ENCODE measurements at places on chromosomes 12 and 14.
A peak's percentile ranks its signal among the peaks of the same experiment; 100 is the strongest.

- no peak for DNase-seq
Measured at GRCh38 chr12:76374386-76375020, 26.3 kb upstream of the BBS10 start.

DNA sequence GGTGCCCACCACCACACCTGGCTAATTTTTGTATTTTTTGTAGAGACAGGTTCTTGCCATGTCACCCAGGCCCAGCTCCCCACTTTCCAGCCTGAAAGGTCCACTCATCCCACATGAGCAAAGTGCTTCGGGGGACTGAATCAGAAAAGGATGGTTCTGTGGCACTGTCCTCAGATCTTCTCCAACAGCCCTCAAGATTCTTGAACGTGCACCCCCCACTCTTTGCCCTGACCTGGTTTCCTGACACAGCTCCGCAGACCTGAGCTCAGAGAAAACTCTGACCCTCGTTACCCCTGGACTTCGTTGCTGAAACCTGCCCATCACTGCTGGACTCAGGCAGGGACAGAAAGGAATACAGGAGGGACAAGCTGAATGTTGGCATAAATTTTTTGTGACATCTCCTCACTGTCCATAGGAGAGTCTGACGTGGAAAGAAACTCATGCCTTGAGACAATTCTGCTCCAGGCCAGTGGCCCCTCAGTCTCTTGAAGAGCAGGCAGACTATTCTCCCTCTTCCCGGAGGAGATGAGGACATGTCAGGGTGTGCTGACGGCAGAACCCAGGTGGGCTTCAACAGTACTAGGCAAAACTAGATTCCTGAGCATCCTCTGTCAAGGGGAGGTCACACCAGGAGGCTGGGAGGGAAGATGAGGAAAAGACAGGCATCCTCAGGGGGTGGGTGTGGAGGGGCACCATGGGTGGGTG, 149.3 kb downstream of the DPF3 start:
- DNase-seq = no peak

- DNase-seq = peak; percentile 42
Measured at GRCh38 chr14:94328196-94328595, 5.1 kb upstream of the SERPINA6 start.

- DNase-seq = no peak
Measured at GRCh38 chr14:23564181-23564812, 3.3 kb downstream of the AP1G2 start.

- no peak for DNase-seq
Measured at GRCh38 chr14:103068351-103069073, 11.2 kb upstream of the CDC42BPB start.

- no peak for DNase-seq
Measured at GRCh38 chr12:109330282-109331230, 17.1 kb upstream of the MYO1H start.

DNA sequence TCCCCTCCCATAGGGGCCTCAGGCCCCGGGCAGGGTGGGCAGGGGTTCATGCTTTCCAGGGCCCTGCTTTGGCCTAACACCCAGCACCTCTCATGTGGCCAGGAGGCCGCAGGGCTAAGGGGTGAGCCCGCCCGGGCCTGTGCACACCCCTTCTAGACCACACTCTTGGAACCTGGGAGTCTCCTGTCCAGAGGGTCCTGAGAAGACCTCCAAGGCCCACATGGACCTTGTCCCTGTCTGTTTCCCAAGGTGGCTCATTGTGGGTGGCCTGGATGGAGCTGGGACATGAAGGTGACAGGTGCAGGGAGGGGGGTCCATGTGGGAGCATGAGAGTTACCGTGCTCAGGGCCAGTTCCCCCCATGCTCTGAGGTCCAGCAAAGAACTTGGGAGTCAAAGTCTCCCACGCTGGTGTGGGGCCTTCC, 11.6 kb downstream of the DLK1 start:
- DNase-seq = no peak

- DNase-seq = no peak
Measured at GRCh38 chr12:95262808-95263207, 45.2 kb downstream of the VEZT start.

DNA sequence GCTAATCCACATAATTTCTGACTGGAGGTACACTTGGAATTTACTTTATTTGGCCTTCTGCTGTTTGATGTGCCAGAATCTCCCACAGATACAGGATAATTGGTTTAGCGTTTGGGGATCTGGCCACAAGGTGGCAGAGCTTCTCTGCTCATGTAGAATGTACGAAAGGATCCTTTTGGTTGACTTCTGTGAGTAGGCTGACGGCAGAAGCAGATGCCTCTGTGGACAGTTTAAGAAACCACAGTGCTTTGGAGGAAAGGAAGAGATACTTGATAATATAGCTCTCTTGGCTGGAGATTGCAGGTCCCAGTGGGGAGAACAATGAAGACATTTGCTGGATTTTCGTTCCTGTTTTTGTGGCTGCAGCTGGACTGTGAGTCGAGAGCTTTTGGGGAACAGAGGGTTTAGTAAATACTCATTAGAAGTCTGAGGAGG, 75.3 kb upstream of the OR4E1 start:
- peak; percentile 12 for DNase-seq

- DNase-seq = no peak
Measured at GRCh38 chr12:121839993-121840761, 18.5 kb downstream of the HPD start.

DNA sequence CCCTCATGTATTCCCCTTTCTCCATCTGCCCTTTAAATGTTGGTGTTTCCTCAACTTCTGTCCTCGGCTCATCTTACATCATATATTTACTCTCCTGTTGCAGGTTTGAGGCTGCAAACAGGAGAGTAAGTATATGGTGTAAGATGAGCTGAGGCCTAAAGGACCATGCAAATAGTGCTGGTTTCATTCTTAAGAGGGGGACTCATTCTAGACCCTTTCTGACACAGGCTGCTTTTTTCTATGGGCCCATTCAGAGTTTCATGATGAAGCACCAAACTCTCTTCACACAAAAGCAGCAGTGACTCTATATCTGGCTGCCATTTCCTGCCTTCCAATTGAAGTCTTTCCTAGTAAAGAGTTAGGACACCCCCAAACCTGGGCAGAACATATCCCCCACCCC, 218.5 kb downstream of the PHLDA1 start:
- no peak for DNase-seq

- DNase-seq = no peak
Measured at GRCh38 chr14:45906257-45906656, 653.3 kb upstream of the MIS18BP1 start.

DNA sequence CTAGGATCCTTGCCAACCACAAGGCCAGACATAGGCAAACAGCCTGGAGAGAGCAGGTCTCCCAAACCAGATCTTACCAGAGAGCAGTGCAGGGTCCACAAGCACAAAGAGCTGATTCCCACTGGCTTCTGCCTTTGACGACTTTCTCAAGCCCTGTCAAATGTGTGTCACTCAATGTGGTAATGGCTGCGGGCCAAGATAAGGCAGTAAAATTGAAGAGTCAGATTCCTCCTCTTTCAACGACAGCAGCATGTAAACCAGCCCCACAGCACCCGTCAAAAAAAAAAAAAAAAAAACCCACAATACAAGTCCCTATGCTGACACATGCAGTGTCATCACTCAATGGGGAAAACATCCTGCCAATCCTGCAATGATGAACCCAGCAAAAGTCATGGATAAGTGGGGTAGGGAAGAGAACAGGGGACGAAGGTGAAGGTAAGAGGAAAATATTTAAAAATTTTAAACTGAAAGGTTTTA, at the start of gene STON2:
TSS of gene STON2 (minus strand) at position 123 of the 477 bp plus-strand sequence. CDS start 1,942 bp downstream, outside the sequence.
- DNase-seq = peak; percentile 46

GRCh38 chr14:92846162-92846897, 52.2 kb downstream of the GOLGA5 start:
- DNase-seq = peak; percentile 69

- no peak for DNase-seq
Measured at GRCh38 chr12:109346920-109347319, 780 bp upstream of the MYO1H start.

- DNase-seq = peak; percentile 43
Measured at GRCh38 chr12:64611341-64612284, 1.3 kb downstream of the RASSF3 start.

DNA sequence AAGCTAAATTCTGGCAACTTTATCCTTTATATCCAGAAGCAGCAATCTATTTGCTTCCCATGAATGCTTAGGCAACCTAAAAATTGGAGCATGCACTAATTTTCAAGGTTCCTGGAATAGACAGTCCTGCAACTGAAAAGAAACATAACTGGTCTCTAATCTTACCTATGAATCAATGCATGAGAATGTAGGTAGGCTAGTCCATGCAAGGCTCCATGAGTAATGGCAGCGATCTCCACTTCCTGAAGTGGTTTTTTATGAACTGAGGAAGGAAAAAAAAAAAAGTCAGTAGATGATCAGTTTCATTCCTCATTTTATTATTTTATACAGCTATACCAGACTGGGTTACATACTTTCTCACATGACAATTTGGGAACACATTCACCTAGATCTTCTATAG, 102.0 kb downstream of the PEBP1 start:
- DNase-seq = peak; percentile 42

- no peak for DNase-seq
Measured at GRCh38 chr14:99541677-99542470, 60.7 kb downstream of the CCNK start.

DNA sequence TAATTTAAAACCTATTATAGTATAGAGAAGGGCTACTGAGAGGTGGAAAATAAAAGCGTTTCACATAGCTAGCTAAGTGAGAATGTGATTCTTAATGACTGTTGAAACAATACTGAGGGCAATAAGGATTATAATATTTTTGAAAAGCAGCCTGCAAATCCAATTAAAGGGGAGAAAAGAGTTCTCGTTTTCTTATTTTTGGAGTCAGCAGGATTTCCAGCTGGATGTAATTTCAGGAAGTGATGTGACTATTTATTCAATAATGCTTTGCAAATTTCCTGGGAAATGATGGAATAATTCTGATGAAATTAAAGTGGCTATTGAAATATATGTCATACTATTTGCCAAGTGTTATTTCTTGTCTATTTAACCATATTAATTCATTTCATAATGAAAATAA, 279.1 kb downstream of the AEBP2 start:
- no peak for DNase-seq

DNA sequence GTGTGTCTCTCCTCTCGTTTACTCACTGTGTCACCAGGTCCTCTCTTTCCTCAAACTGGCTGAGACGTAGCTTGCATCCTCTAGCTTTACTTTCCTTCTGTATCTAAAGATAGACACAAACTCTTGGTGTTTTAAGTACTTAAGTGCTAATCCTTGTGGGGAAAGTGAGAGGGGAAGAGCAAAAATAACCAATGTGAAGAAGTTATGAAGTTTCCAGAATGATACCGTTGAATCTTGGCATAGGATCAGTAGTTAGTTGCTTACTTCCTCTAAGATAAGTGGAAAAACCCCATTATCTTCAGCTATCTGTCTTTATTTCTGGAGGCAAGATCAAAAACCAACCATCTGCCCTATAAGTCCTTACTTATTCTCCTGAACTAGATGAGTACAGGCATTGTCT, 10.6 kb downstream of the FAR2 start:
- DNase-seq = no peak

GRCh38 chr12:89995870-89996269, 287.2 kb upstream of the ATP2B1 start:
- no peak for DNase-seq

- DNase-seq = no peak
Measured at GRCh38 chr14:77488558-77488957, 10.1 kb downstream of the ISM2 start.

GRCh38 chr12:118625050-118625675, 248.8 kb downstream of the SUDS3 start:
- DNase-seq = no peak

DNA sequence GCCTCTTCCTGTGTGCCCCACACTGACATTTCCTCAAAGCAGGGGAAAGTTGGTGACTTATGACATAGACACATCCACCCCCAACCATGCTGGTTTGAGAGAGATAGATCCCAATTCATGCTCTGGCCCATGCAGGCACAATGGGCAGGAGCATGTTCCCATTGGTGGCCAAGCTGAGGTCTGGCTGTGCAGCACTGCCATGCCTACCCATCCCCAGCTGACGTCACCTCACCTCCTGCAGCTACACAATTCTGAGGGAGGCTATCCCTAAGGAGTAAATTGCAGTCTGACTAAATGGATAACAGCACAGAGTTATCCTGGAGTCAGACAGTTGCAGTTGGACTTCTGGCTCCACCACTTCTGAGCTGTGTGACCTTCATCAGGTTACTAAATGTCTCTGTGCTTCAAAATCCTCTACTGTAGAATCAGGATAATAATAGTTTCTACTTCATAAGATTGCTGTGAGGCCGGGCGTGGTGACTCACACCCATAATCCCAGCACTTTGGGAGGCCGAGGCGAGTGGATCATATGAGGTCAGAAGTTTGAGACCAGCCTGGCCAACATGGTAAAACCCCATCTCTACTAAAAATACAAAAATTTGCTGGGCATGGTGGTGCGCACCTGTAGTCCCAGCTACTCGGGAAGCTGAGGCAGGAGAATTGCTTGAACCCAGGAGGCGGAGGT, 323.9 kb downstream of the BCL11B start:
- no peak for DNase-seq

GRCh38 chr12:80272387-80272915, 171.6 kb upstream of the PTPRQ start:
- no peak for DNase-seq

- no peak for DNase-seq
Measured at GRCh38 chr12:11685316-11685715, 35.8 kb downstream of the ETV6 start.

DNA sequence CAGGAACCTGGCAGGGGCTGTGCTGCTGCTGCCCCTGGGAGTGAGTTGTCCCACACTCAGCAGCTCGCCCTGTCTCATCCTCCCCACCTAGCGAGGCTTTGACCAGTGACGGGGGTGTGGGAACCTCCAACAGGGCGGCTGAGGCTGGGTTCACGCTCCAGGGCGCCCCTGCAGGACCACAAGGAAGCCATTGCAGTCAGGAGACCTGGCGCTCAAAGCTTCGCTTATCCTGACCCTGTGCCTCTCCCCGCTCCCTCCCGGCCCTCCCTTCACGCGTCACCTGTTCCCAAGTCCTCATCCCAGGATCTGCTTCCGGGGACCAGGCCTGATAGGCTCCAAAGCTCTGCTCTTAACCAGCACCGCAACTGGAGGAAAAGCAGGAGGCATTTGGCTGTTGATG, 272.0 kb upstream of the SFSWAP start:
- no peak for DNase-seq

- no peak for DNase-seq
Measured at GRCh38 chr12:13716119-13716518, 265.3 kb downstream of the GRIN2B start.

DNA sequence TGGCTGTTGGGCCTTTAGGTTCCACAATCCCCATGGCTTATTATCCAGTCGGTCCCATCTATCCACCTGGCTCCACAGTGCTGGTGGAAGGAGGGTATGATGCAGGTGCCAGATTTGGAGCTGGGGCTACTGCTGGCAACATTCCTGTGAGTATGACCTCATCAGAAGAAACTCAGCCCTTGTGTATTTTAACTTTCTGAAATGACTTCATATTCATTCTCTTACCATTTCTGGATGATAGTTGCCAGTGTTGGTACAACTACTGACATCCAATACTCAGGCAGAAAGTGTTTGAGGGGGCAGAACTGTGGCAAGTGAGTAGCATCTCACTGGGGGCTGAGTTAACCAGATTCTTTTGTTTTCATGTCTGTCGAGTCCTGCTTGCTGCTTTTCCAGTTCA, 2.3 kb downstream of the DAZAP2 start:
- peak; percentile 36 for DNase-seq

- DNase-seq = no peak
Measured at GRCh38 chr12:33876618-33877017, 145.7 kb upstream of the ALG10 start.
